ENCODE measurements at places on chromosomes 12 and 14.

GRCh38 chr12:22101749-22102243, 55.8 kb downstream of the CMAS start:
- no peak for DNase-seq

GRCh38 chr12:124027753-124028554, 54.9 kb downstream of the ZNF664 start:
- DNase-seq, result no peak

DNA sequence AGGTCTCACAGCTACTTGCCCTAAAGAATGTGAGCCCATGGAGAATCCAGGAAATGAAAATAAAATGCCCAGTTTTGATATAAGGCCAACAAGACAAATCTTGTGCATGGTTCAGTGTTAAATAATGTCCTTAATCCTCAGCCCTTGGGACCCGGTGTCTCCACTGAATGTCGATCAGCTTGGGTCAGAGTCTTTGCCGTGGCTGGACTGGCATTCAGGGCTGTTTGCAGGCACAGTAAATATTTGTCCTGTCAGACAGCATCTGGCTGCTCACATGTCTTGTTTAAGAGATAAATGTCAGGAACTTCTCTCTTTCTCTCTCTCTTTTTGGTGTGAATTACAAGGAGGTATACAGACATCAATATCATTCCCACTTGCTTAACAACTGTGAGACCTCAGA, 452.5 kb downstream of the FUT8 start:
- no peak for DNase-seq

GRCh38 chr12:50192908-50193307, 25.7 kb upstream of the CERS5 start:
- no peak for DNase-seq

GRCh38 chr14:96016501-96017160, 22.5 kb upstream of the C14orf132 start:
- no peak for DNase-seq

DNA sequence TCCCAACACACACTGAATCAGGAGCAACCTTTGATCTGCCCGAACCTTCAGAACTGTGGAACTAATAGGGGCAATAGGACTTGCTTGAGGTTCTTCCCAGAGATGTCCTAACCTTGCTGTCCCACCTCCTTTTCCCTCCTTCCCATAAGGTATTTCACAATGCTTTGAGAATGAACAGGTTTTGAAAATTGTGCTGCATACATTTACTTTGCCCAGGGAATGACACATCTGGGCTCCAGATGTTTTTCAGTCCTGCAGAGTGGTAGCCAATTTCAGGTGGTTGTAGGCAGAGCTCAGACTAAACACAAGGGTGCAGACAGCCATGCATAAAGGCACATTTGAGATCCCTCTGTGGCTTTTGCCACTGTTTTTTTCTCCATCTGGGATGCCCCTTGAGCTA, 206.7 kb upstream of the PWP1 start:
- no peak for DNase-seq

GRCh38 chr14:99231161-99231849, 40.7 kb downstream of the BCL11B start:
- DNase-seq, result no peak

DNA sequence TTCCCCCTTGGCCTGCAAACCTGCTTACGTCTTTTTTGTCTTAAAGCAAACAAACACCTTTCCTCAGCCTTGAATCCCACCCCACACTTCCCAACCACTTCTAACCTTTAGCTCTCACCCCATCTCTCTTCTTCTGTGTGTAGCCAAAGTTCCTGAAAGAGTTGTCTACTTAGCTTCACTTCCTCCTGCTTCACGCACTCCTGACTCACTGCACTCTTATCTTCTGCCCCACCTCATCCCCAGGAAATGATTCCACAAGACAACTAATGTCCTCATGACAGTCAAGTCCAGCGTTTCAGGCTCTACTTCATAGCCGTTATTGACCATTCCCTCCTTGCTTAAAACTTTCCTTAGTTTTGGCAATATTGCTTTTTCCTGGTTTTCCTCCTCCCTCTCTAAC, 22.4 kb downstream of the EIF2B2 start:
- DNase-seq, result no peak

- no peak for DNase-seq
Observed at GRCh38 chr12:86663173-86663572, 407.0 kb upstream of the MGAT4C start.
